Inflammatory macrophage treated with lipopolysaccharide for 1 hour (primary cell): ENCODE measurements at places on chromosomes 4 and X.
A peak's percentile ranks its signal among the peaks of the same experiment; 100 is the strongest.

DNA sequence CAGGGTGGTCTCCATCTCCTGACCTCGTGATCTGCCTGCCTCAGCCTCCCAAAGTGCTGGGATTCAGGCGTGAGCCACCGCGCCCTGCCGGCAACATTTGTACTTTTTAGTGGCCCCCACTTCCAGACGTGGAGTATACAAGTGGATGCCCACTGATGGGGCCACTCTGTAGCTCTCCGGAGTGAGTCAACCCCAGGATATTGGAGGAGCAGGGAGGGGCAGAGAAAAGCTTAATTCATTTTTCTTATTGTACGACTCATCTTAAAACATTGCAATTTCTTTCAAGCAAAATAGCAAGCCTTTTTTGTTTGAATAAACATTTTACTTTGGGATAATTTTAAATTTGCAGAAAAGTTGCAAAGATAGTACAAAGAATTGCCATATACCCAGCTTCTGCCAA, 34.6 kb downstream of the FAM9C start:
- DNase-seq, result no peak

DNA sequence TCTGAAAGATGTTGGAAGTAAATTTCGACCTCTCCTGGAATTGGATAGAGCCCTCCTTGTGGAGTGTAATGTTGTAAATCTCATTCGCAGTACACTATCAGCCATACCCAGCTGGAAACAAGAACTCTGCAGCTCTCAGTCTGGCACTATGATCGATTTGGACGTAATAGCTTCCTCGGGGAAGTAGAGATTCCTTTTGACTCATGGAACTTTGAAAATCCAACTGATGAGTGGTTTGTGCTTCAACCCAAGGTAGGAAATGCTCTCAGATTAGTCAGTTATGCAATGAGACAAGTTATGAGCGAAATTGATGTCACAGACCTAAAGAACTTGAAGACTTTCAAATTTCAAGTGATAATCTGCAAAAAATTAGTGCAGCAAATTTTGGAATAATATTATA, 103.9 kb downstream of the SYTL5 start:
- DNase-seq, result no peak

GRCh38 chr4:119679251-119679650, 50.6 kb upstream of the PDE5A start:
- DNase-seq, result no peak

- DNase-seq, result no peak
Measured at GRCh38 chrX:80098038-80098437, 83.5 kb downstream of the TBX22 start.

- no peak for DNase-seq
Measured at GRCh38 chr4:74873545-74874301, 59.2 kb upstream of the PARM1 start.

GRCh38 chr4:185782523-185782922, 29.5 kb downstream of the SORBS2 start:
- no peak for DNase-seq

DNA sequence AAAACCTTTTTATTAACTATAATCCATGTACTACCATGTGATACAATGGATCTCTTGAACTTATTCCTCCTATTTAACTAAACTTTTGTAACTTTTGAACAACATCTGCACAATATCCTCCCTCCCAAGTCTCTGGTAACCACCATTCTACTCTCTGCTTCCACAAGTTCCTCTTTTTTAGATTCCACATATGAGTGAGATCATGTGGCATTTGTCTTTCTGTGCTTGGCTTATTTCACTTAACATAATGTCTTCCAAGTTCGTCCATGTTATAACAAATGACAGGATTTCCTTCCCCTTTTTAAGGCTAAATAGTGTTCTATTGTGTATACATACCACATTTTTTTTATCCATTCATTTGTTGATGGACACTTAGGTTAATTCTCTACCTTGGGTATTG, 28.1 kb downstream of the DCAF8L1 start:
- DNase-seq, result no peak

DNA sequence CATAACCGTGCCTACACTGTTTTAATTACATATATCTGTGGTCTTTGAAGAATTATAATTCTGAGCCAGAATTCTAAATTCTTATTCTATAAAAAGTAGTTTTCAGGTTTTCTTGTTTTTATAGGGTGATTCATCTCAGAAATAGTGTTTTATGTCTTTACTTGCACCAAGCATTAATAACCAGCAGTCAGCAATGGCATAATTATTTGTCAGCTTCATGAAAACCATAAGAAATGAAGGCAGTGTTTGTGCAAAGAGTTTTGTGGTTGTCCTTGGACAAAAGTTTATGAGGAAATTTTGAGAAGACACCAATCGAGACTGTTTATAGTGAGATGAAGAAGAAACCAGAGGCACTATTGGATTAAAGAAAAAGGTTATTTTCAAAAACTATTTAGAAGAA, 37.2 kb downstream of the EDNRA start:
- DNase-seq, result no peak

DNA sequence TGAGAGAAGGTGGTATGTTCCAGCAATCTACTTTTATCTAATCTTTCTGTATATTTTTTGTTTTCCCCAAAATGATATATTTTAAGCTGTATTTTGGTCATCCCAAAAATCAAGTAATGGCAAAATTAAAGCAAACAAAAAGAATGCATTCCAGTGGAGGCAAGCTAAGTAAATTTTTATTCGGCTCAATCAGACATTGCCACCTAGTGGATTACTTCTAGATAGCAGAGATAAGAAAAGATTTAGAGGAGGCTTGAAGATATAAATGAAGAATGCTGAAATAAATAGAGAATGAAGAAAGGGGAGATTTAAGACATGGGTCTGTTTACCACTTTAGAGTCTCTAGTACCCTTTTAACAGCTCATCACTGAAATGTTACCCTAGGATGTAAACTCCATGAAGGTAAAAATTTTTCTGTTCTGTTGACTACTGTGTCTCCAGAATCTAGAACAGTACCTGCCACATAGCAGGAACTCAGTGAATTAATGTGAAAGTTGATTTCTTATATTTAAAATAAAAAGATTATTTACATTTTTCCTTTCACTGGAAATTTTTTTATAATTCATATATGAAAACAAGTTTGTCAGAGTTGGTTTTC, 110.9 kb upstream of the ANK2 start:
- peak; percentile 13 for DNase-seq

GRCh38 chrX:144717682-144718081, 529.6 kb upstream of the SPANXN1 start:
- DNase-seq, result no peak

DNA sequence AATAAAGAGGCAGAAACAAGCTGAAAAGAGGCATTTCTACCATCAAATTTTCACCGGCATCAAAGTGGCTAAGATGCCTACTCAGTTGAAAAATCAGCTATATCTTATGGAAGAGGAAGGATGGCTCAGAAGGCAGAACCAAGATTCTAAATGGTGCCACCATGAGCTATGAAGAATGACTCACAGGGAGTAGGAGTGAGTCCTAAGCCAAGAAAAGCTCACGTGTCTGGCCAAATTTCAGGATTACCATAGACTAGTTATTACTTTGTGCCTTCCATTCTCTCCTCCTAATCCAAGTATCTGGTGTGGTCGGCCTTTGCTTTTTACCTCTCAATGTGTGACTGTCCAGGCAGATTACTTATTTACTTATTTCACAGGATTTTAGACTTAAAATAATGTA, 54.8 kb downstream of the BMP3 start:
- no peak for DNase-seq

- DNase-seq, result no peak
Measured at GRCh38 chrX:24963823-24964222, 51.9 kb downstream of the ARX start.

DNA sequence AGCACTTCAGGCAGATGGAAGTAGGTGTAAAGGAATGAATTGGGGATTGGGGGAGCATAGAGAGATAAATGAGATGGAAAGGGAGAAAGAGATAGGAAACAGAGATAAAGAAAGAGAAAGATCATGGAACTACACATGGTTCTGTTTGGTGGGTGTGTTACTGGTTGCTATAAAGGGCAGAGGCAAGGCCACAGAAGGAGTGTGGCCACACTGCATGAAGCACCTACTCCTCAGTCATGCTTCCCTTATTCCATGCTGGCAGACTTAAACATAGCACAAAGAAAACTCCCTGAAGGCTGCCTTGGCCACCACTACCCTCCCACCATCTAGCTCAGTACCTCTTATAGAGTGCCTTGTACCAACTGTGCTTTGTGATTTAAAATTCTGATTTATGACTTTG, 56.9 kb downstream of the OPHN1 start:
- no peak for DNase-seq

DNA sequence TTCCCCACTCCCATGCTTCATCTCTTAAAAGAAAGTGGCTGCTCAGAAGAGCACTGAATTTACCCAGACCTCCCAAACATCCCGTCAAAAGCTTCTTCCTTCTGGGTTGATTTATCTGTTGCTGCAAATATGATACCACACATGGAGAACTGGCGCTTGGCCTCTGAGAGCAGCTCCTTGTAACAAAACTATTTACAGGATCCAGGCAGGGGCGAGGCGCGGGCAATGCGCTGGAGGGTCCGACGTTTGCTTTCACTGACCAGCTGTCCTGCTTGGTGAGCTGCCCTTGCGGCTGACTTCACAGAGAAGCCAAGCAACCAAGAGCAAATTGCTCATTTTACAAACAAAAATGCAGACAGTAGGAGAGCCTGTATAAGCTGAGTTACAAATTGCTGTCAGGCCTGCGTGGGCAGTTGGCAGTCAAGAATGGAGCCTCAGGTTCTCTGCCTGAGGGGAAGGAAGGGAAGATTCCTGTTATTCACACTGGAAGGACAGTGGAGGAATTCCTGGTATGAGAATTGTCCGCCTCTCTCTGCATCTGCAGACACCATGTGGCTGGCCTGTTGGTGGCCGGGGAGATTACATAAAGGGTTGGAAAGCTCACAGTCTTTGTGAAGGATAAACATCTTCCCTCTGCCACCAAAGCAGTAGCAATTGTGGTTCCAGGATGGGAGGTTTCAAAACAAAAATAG, 192.2 kb upstream of the LEF1 start:
- DNase-seq, result no peak

DNA sequence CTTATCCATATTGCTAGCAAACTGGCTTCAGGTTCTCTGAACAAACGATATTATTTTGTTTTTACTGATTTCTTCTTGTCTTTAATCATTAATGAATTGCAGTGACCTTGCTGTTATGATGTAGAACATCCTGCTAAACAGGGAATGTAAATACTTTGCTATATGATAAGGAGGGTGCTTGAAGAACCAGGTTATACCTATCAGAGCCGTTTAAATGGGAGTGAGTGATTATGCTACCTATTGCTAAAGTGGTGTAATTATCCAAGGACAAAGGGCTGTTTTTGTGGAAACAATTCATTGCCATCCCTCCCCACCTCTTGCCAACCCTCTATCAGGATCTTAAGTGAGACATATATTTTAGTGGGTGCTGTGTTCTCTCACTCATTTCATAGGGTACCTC, 788.9 kb downstream of the RPA4 start:
- no peak for DNase-seq

DNA sequence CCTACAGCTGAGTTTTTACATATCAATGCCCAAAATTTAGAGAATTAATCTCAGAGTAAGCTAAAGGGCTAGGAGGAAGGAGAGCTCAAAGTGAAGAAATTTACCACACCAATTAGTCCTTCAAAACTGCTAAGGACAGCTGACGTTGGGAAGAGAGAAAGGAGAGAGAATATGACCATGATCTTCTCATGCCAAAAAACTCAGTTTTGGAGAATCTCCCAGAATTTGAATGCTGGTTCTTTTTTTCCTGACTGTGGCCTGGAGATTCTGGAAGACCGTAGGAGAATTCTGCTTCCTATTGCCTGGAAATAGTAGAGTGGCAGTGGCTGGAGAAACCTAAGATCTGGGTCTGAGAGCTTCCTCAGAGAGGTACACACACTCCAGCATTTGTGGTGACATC, 834.4 kb upstream of the SLIT2 start:
- no peak for DNase-seq

DNA sequence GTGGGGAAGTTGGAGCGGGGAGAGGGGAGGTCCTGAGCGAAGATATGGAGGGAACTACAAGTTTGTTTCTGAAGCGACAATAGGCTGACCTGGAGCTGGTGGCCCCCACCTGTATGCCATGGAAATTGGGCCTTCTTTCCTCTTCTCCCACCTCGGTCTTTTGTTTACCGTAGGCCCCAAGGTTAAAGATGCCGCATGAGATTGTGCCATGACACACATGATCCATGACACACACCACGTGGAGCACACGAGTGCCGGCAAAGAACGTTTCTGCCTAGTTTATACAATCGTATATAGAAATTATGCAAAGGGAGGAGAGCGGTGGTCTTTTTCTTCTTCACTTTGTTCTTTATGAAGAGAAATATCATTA, 408 bp downstream of the TMEM33 start:
- peak; percentile 38 for DNase-seq

GRCh38 chr4:123077330-123077729, 154.9 kb upstream of the NUDT6 start:
- no peak for DNase-seq

GRCh38 chr4:184019667-184020623, 114.8 kb downstream of the STOX2 start:
- no peak for DNase-seq
